ENCODE measurements at places on chromosomes 11 and 22. TPM values are rescaled to one million over a fixed set of nuclear protein-coding genes. Genes with fewer than 3 reads are reported as not detected.

The FAM111B gene
- total RNA-seq, result not detected

The USP28 gene
- 28.2 TPM for total RNA-seq

The DGAT2 gene
- total RNA-seq, result 9.8 TPM

The ZNF70 gene
- total RNA-seq, result 7.7 TPM

The CHADL gene
- total RNA-seq, result 123 TPM

The PHLDA2 gene
- 2.0 TPM for total RNA-seq

The ABCG4 gene
- 15.4 TPM for total RNA-seq

The C11orf16 gene
- total RNA-seq, result not detected

The TLCD5 gene
- 21.0 TPM for total RNA-seq

The KCTD17 gene
- total RNA-seq, result 101 TPM

The ARHGAP42 gene
- total RNA-seq, result 9.4 TPM

The PDGFB gene
- 9.8 TPM for total RNA-seq

The TEX12 gene
- not detected for total RNA-seq

The HMOX1 gene
- 15.3 TPM for total RNA-seq

The C11orf52 gene
- total RNA-seq, result 1.3 TPM

The P2RX3 gene
- total RNA-seq, result not detected

The MRPL23 gene
- 42.0 TPM for total RNA-seq

The TRAPPC4 gene
- total RNA-seq, result 54.3 TPM

The ST13 gene
- total RNA-seq, result 170 TPM

The ANGPTL5 gene
- not detected for total RNA-seq

The TTLL1 gene
- total RNA-seq, result 15.9 TPM

The GSTT2B gene
- total RNA-seq, result 19.2 TPM

The TMEM191C gene
- total RNA-seq, result 4.6 TPM

The APOL5 gene
- not detected for total RNA-seq

The ALX4 gene
- 0.11 TPM for total RNA-seq

The PTPRJ gene
- total RNA-seq, result 37.3 TPM

The PATZ1 gene
- total RNA-seq, result 23.7 TPM

The CASP12 gene
- total RNA-seq, result not detected

The POU2AF2 gene
- not detected for total RNA-seq

The IGSF22 gene
- total RNA-seq, result 1.3 TPM

The INS gene
- total RNA-seq, result not detected

The H19 gene
- total RNA-seq, result 1.8 TPM

The TRPM5 gene
- not detected for total RNA-seq

The CCDC73 gene
- total RNA-seq, result not detected

The GRM5 gene
- total RNA-seq, result 123 TPM

The PEX26 gene
- 57.5 TPM for total RNA-seq

The EMID1 gene
- total RNA-seq, result 27.1 TPM

The ADORA2A gene
- total RNA-seq, result 21.9 TPM

The FOSL1 gene
- 0.54 TPM for total RNA-seq

The HIRA gene
- total RNA-seq, result 29.0 TPM

The RNF121 gene
- 40.5 TPM for total RNA-seq

The OR52A1 gene
- not detected for total RNA-seq

The DNAJB7 gene
- total RNA-seq, result not detected

The MEI1 gene
- 4.6 TPM for total RNA-seq

The PTGDR2 gene
- 0.69 TPM for total RNA-seq

The FLRT1 gene
- 11.7 TPM for total RNA-seq

The OTOG gene
- total RNA-seq, result 0.11 TPM

The VPREB3 gene
- not detected for total RNA-seq

The GTSE1 gene
- total RNA-seq, result 0.93 TPM

The APOA5 gene
- total RNA-seq, result not detected

The DMC1 gene
- total RNA-seq, result 1.8 TPM

The TCN1 gene
- not detected for total RNA-seq

The SCN3B gene
- 105 TPM for total RNA-seq

The PKP3 gene
- total RNA-seq, result 1.8 TPM

The CRYBB3 gene
- total RNA-seq, result not detected

The CCDC87 gene
- total RNA-seq, result 0.97 TPM

The LRRC55 gene
- 12.7 TPM for total RNA-seq

The GRAMD1B gene
- total RNA-seq, result 117 TPM
